ENCODE measurements at places on chromosomes 6 and 20.

GRCh38 chr20:61387954-61388348 is 135.9 kb downstream of the CDH4 start:
- DNase-seq = no peak

DNA sequence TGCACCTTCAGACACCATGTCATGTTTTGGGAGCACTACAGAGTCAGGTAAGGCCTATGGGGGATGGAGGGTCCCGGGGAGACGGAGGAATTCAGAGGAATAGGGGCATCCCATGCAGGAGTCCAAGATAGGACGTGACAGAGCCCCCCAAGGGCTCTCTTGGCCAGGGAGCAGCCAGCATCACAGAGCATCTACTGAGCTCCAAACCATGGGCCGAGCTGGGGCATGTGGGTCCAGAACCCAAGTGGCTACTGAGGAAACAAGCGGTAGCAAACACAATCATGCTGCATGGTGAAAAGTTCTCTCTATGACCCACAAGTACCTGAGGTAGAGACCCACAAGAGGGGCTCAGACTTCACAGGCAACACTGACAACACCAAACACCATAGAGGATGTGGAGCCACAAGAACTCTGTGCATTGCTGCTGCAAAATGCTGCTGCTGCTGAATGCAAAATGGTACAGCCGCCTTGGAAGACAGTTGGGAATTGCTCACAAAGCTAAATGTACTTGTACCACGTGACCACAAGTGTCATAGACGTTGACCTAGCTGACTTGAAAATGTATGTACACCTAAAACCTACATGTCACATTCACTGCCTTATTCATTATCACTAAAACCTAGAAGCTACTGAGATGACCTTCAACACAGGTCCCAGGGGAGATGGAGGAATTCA is 33.4 kb upstream of the MAS1L start:
- DNase-seq = no peak

DNA sequence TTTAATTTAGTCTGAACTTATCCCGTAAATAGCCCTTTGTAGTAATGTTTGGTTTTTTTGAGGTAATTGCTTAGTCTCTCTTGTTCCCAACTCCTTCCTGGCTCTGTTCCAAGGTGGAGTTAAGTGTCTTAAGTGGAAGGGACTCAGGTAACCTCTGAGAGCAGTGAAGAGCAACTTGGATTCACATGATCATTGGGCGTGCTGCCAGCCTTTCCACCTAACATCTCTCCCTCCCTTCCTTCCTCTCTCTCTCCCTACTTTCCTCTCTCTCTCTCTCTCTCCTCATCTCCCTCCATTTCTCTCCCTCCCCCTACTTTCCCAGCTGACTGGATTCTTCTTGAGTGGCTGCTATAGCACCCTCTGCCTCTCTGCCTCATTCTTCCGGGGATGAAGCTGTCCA is 232.9 kb upstream of the SASH1 start:
- no peak for DNase-seq

DNA sequence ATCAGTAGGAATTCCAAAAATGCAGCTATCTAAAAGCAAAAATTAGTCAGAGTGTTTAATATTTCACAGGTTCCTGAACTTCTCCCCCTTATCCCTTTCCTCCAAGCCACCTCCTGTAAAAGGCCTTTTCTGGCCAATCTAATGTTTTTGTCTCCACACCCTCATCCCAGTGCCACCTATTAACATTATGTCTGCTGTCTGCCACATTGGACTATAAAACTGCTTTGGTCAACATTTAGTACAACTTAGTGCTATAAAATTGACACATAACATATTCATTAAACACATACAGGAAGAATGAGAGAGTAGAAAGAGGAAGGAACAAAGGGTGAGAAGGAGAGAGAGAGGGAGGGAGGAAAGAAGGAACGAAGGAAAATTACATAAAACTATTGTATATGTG is 47.7 kb downstream of the MMUT start:
- DNase-seq = no peak

DNA sequence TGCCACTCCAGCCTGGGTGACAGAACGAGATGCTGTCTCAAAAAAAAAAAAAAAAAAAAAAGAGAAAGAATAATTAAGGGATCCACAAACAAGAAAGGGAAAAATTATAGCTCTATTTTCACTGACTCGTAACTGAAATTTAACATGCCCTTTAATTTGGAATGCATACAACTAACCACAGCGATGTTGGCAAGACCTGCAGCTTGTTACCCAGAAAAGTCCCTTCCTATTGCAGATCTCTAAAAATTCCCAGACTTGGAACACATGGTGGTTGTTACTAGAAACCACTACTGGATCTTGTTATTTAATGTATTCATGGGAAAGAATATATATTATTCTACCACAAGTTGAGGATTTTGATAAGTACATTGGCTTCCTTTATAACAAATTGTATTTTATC is 27.8 kb upstream of the SMIM28 start:
- no peak for DNase-seq

DNA sequence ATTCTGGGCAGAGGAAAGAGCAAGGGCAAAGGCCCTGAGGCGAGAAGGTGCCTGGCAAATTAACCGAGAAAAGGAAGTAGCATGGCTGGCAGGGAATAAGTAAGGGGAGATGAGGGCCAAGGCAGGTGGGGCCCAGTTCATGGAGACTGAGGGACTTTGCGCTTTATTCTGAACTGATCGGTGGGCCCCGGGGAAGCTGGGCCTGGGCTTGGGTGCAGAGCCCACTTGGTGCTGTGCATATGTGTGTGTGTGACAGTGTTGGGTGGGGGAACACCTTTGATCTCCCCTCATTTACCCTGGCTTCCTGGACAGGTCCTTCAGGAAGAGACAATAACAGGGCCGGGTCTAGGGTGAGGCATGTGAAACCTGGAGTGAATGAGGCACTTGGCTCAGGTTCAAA is 2.9 kb upstream of the MDFI start:
- DNase-seq = no peak
